ENCODE measurements at places on chromosomes 1 and 21.

DNA sequence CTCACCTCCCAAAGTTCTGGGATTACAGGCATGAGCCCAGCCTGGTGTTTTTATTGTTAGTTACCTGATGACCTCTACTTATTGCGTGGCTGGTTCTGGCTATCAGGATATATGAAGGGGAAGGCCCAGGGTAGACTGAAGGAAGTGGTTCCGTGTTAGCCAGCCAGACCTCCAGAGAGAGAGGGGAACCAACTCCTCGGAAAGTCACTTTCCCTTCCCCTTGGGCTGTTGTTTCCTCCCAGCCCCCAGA is 2.5 kb upstream of the RCSD1 start:
- DNase-seq, result no peak

DNA sequence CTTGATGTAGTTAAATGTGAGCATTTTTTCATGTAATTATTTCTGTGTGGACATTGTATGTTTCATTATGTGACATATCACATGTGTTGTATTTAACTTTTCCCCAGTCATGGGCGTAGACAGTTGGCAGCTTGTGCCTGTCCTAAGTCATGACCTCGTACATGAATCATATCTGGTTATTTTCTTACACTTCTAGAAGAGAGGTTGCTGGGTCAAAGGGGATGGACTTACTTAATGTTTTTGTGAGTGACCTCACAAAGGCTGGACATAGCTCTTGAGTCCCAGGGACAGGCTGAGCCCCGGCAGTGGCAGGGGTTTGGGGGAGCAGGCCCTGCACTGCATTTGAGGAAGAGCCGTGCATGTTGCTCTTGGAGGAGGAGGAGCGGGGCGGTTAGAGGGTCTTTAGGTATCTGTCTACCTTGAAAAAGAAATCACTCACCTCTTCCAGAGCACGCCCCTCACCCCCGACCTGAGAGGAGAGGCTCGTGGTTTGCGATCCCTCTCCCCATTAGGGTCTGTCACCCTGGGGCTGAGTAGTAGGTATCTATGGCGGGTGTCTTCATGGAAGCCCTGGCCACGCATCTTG is 16.4 kb downstream of the IFNGR2 start:
- DNase-seq, result no peak

DNA sequence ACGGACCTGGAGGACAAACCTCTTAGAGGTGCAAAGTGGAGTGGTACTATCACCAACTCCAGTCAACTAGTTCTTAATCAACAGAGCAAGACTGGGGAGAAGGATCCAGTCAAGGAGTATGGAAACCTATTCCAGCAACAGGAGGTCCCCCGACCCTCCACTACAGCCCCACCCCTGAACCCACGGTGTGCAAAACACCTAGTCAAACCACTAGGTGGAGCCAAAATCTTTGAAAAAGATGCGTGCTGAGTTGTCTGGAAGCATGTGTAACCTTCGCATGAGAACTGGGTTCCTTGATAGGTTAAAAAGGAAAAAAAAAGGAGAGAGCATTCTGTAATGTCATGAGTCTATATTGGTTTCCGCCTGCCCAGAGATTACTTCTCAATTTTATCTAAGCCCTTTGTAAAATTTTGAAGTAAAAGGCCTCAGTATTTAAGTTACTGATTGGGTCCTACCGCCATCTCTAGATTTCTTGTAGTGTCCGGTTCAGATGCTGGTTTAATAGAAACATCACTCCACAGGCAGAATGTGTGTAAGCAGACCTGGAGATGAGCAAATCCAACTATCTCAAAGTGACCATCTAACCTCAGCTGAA is 81.9 kb upstream of the HAO2 start:
- peak; percentile 54 for DNase-seq

DNA sequence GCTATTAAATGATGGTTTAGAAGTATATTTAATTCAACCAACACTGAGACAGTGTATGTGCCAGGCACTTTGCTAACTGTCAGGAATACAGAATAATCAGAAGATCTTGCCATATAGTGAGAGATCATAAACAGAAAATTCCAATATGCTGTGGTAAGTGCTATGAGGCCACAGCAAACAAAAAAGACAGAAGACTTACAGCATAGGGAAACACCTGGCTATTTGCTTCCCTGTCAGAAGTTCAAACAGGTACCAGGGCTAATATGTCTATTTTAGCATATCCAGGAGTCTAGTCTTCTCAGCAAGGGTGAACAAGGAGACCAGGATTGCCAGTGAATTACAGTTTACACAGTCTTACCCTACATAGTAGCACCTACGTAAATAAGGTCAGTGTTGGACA is 30.4 kb downstream of the TRIT1 start:
- peak; percentile 7 for DNase-seq

DNA sequence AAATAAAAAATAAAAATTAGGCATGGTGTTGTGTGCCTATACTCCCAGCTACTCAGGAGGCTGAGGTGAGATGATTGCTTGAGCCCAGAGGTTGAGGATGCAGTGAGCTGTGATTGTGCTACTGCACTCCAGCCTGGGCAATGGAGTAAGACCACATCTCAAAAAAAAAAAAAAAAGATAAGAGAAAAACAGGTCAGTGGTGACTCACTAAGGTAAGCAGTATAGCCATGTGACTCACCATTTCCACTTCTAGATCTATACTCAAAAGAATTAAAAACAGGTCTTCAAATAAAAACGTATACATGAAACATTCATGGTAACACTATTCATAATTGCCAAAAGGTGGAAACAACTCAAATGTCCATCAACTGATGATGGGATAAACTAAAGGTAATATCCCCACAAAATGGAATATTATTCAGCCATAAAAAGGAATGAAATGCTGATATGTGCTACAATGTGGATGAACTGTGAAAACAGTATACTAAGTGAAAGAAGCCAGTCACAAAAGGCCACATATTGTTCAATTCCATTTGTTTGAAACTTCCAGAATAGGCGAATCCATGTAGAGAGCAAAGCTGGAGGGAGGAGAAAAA is 75.1 kb downstream of the ZNF281 start:
- DNase-seq, result no peak

- DNase-seq, result no peak
Observed at GRCh38 chr1:96104906-96105305, 616.7 kb upstream of the PTBP2 start.

DNA sequence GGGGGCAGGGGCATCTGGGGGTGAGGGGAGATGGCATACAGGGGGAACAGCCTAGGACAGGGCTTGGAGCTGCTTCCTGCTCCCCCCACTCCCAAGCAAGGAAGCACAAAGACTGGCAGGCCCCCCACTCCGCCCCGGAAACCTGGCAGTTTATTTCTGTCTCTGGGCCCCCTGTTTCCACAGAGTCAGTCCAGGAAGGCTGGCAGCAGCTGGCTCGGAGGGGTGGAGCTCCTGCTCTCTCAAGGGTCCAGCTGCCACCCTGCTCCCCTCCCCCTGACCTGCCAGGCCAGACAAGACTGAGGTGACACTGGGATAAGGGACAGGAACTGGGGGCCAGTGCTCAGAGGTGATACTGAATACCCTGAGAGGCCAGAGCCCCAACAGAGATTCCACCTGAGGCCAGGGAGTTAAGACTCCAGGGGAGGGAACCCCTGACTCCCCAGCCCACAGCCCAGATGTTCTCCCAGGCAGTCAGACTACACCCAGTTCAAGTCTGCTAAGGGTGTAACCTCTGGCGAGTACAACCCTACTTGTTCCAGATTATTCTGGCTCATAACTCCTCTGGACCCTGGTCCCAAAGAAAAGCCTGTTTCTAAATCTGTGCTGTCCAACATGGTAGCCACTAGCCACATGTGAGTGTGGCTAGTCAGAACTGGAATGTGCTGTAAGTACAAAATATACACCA is 26.3 kb downstream of the AHDC1 start:
- DNase-seq, result no peak

GRCh38 chr1:202189001-202189790 is 4.4 kb upstream of the LGR6 start:
- peak; percentile 86 for DNase-seq

- DNase-seq, result no peak
Observed at GRCh38 chr1:164569866-164570265, 10.9 kb downstream of the PBX1 start.

- no peak for DNase-seq
Observed at GRCh38 chr1:57418971-57419370, 4.9 kb downstream of the DAB1 start.

DNA sequence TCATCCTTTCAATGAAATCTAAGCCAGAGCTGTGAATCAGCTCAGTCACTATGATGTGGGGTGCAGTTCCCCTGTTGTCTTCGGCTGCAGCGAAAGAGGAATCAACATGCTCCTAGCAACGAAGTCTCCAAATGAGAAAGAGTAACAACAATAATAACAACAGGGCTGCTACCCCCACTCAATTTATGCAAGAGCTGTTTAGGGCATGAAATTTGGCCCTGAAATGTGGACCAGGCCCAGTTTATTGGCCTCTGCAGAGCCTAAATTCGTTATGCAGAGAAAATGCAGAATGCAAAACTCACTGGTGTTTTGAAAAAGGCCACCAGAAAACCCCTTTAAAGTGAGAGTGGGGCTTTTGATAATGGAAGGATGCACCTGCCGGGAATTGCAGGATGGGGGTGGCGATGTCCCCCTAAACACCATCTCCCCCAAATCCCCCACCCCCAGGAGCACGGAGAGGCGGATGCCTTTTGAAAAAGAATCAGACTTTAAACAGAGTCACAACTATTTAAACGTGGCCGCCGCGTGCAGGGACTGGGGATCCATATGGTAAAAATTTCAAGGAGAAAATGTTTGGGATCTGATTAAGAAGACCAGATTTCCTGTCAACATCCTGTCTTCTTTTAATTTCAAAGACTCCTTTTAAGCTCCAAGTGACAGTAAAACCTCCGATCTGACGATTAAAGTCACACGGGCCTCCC is 1.9 kb downstream of the RUNX3 start:
- DNase-seq, result no peak

- no peak for DNase-seq
Observed at GRCh38 chr1:218273762-218274479, 11.2 kb upstream of the RRP15 start.

- no peak for DNase-seq
Observed at GRCh38 chr1:116899529-116899928, 10.2 kb upstream of the PTGFRN start.

DNA sequence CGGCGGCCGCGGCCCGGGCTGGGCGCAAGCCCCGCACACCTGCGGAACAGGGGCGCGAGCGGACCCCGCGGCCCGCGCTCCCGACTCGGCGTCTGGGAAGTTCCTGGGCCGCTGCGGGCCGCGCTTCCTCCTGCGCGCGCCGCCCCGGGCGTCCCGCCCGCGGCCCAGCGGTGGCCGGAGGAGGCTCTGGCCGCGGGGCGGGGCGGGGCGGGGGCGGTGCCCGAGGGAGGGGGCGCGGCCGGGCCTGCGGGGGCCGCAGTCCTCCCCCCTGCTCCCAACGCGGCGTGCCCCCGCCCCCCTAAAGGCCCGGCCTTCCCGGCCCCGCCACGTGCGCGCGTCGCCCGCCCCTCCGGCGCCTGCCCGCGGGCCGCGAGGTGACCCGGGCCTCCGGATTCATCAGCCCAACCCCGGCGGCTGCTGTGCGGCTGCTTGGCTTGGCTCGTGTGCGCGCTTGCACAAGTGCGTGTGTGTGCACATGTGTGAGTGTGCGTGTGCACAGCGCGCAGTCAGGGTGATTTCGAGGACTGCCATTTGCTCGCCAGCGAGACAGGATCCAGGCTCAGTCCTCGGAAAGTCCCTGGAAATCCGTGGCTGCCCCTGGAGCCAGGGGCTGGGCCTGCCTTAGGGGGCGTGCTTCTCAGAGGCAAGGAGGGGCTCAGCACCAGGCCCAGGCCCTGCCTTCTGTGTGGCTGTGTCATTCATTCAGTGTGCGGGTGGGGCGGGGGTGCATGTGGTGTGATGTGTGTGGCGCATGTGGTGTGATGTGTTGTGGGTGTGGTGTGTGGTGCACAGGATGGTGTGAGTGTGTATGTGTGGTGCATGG is at the start of gene C2CD2:
Gene C2CD2, minus strand, starts transcription at position 188 of the 823 bp plus-strand sequence. CDS start 370 bp downstream, outside the sequence.
- DNase-seq, result peak; percentile 69

DNA sequence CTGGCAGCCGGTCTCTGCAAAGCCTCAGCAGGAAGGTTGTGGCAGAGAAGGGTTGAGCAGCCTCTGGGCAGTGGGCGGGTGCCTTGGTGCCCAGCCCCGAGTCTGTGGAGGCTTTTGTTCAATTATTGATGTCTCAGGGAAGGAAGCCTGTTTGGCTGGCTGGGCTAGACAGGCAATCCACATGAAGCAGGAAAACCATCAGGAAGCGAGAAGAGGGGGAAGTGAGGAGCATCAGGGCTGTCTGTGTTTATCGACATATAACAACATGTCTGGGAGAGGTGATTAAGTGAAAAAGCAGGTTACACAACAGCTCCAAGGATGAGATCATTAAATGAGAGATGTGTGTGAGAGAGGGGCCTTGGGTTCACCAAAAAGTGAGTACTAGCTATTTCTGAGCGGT is 105.4 kb downstream of the UBE2U start:
- no peak for DNase-seq

DNA sequence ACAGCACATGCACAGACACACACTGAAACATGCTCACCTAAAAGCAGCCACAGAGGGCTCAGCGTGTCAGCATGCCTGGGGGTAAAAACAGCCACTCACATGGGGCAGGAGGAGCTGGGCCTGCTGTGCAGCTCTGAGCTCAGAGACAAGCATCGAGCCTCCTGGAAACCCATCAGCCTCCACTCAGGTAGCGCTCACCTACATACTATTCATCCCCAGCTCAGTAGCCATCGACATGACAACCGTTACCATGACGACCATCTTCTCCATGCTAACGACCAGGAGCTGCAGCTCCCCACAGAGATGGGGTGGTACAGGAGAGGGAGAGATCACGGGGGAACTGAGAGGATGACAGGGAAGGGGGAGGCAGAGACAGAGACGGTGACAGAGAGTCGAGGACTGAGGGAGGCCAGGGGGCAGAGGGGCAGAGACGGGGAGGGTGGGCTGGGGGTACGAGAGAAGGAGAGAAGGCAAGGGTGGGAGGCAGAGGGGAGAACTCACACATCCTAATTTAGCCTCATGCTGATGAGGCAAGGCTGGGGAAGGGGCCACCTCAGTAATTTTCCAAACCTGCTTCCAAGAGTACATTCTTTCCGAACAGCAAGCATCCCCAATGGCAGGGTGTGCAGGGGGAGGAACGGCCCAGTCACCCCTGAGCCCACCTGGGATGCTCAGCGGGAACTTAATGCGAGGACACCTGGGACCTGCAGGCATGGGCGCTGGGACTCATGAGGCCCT is 28.4 kb downstream of the SDC3 start:
- no peak for DNase-seq

GRCh38 chr1:232379063-232379434 is 250.9 kb downstream of the SIPA1L2 start:
- no peak for DNase-seq

DNA sequence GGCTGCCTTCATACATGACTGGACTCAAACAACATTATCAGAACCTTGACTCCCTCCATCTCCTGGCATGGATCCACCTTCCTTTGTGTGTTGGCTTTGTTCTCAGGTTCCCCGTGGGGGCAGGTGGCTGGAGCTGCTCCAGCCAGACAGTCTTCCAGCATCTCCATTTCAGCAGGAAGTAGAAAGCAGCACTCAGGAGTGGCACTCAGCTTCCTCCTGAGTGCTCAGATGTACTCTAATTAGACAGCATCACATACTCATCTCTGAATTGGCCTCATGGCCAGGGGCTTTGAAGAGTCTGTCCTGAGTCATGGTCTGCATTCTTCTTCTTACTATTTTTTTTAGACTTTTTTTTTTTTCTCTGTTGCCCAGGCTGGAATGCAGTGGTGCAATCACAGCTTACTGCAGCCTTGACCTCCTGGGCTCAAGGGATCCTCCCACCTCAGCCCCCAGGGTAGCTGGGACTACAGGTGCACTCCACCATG is 27.9 kb downstream of the OVAAL start:
- peak; percentile 47 for DNase-seq
